Liver (tissue), 10 donors: ENCODE measurements at places on chromosomes 1 and 21.

DNA sequence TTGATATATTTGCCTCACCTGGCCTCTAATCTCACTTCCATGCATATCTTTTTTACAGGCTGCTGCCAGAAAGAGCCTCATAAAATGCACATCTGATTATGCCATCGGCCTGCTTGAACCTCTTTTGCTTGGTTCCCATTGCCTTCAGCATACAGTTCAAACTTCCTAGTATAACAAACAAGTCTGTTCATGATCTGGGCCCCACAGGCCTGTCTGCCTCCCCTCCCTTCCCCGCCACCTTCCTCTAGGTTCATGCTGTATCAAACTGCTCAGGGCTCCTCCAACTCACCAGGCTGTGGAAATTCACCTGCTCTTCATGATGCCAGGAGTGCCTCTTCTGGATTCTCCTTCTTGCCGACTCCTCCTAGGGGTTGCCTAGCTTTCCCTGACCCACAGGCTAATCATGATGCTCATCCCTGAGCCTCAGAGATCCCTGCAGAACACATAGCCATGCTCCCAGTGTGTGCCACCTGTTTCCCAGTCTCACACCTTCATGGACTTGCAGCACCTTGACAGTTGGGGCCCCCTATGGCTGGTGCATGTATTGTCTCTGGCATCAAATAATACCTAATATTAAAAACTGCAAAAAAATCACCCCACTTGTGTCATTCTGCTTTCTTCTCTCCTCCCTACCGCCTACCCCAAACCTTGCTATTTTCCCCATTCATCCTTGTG, 33.7 kb upstream of the CD2 start:
- H3K4me1 ChIP-seq, result no peaks in the 10 kb centered on the region
- H3K27ac ChIP-seq, result no peak overlapping the region
- H3K4me3 ChIP-seq, result no peak overlapping the region
- DNase-seq, result no peak

DNA sequence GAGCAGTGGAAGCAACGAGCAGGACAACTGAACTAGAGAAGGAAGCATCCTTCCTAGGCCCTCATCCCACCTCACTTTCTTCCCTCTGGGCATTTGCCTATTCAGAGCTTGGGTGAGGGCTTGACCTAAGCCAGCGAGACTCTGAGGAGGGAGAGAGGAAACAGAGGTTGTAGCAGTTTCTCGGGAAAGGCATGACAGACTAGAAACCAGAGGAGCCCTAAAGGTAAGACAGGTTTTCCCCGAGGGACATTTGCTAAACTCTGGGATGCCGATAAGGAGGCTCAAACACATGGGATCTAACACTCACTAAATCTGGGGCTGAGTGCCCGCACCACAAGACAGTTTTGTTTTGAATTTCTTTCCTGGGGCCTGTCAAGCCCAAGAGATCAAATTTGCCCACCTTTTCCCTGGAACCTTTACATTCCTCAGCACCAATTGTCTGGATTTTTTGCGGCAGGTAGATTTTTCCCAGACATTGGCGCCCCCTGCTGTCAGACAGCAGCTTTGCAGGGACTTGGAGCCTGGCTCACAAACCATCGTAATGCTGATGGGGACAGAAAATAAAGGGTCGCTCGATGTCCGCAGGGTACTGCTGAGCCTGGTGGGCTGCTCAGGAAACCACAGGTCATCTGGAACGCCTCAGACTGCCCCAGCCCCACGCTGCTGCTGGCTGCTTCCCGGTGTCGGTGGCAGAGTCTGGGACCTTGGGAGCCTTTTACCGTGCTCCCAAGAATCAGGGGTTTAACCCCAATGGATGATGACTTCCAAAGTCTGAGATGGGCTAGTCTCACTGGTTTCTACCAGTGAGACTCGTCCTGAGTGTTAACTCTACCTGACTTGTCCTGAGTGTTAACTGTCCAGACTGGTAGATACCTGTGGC, 23.4 kb upstream of the TSPAN2 start:
- H3K4me3 ChIP-seq, result no peak overlapping the region
- H3K36me3 ChIP-seq, result no peaks in the 10 kb centered on the region
- H3K4me1 ChIP-seq, result no peaks in the 10 kb centered on the region
- DNase-seq, result peak; percentile 66
- no peaks in the 10 kb centered on the region for H3K27me3 ChIP-seq
- no peak overlapping the region for H3K27ac ChIP-seq

GRCh38 chr1:197825541-197825940, 50.3 kb upstream of the DENND1B start:
- no peaks in the 10 kb centered on the region for H3K4me1 ChIP-seq
- no peak overlapping the region for H3K27ac ChIP-seq
- no peaks in the 10 kb centered on the region for H3K27me3 ChIP-seq
- no peak overlapping the region for H3K4me3 ChIP-seq
- no peaks in the 10 kb centered on the region for H3K36me3 ChIP-seq

- no peak overlapping the region for H3K4me3 ChIP-seq
- H3K4me1 ChIP-seq, result peaks cover 25% of the 10 kb centered on the region
- H3K27ac ChIP-seq, result no peak overlapping the region
- DNase-seq, result no peak
Observed at GRCh38 chr1:165699577-165699976, 1.2 kb upstream of the ALDH9A1 start.

- H3K27ac ChIP-seq, result no peak overlapping the region
- no peaks in the 10 kb centered on the region for H3K4me1 ChIP-seq
Observed at GRCh38 chr1:18008081-18008480, 99.5 kb upstream of the IGSF21 start.

- no peaks in the 10 kb centered on the region for H3K4me1 ChIP-seq
- no peaks in the 10 kb centered on the region for H3K36me3 ChIP-seq
- no peaks in the 10 kb centered on the region for H3K27me3 ChIP-seq
- H3K27ac ChIP-seq, result no peak overlapping the region
- H3K4me3 ChIP-seq, result no peak overlapping the region
Observed at GRCh38 chr1:82844447-82844846, 1043.7 kb downstream of the ADGRL2 start.

DNA sequence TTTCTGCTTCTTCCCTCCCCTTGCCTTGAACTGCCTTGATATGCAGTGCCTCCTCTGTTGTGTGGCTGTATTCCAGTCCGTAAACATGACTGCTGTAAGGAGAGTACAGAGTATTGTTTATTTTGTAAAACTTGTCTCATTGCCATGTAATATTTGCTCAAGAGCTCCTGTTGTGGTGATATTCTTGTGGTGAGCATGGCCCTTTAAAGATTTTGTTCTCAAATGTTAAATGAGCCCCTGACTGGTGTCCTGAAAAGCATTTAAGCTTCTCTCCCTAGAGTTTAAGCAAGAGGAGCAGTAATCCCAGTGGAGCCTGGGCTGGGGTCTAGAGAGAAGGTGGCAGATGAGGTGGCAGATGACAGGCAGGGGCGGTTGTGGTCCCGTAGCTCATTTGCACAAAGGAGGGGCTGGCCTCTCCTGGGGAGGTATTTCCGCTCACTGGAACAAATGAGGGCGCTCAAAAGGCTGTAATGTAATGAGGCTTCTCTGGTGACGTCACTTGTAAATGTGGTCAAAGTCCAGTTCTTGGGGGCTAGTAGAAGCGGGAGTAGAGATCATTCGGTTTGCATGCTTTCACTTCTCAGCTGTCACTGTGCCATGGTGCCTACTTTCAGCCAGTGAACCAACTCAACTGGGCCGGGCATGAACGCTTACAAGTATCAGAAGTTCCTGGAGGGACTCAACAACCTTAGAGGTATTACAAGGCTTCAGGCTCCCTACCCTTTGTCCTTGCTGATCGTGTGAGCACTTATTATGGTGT, 46.0 kb upstream of the MACF1 start:
- H3K27me3 ChIP-seq, result no peaks in the 10 kb centered on the region
- H3K4me3 ChIP-seq, result peak overlapping the region; percentile 62
- H3K27ac ChIP-seq, result peak overlapping the region; percentile 95
- H3K4me1 ChIP-seq, result peaks cover 46% of the 10 kb centered on the region
- DNase-seq, result peak; percentile 57
- H3K36me3 ChIP-seq, result no peaks in the 10 kb centered on the region

- no peak overlapping the region for H3K27ac ChIP-seq
- H3K27me3 ChIP-seq, result no peaks in the 10 kb centered on the region
- no peak for DNase-seq
Observed at GRCh38 chr1:199515261-199515660, 512.2 kb upstream of the NR5A2 start.

- H3K4me3 ChIP-seq, result no peak overlapping the region
- H3K27me3 ChIP-seq, result no peaks in the 10 kb centered on the region
- no peaks in the 10 kb centered on the region for H3K36me3 ChIP-seq
- DNase-seq, result no peak
- H3K27ac ChIP-seq, result no peak overlapping the region
Observed at GRCh38 chr1:201371792-201372191, 5.7 kb downstream of the TNNT2 start.
